ENCODE measurements at places on chromosomes 11 and 22.

GRCh38 chr11:112835591-112836255 lies 125.5 kb upstream of the NCAM1 start:
- no peak for DNase-seq

GRCh38 chr11:134579724-134580609 lies 167.9 kb upstream of the B3GAT1 start:
- DNase-seq = no peak

DNA sequence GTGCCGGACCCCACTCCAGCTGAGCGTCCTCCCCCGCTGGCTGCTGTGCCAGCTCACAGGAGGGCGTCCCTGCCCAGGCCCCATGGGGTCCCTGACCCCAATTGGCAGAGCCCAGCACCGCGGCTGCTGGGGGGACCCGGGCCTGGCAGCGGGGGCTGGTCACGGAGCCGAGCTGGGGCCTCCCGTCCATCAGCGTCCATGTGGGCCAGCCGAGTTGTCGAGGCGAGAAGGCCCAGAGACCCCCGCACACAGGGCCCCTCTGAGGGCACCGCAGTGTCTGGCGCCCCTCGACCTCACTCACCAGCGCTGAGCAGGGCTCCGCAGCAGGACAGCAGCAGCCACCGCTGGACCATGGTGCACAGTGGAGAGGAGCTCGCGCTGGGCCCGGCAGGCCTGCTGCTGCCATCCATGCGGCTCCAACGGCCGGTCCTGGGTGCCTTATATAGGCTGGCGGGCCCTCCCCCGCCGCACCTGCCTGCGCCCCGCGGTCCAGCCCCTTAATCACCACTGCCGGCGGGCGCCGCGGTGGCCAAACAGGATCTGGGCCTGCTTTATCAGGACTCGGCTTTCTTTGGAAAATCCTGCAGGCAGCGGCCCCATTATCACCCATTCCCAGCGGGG lies at the start of gene MUC6:
Gene MUC6, minus strand, starts transcription at position 416 of the 621 bp plus-strand sequence. Its CDS starts 63 bp downstream, at position 353.
- no peak for DNase-seq

- no peak for DNase-seq
Measured at GRCh38 chr11:89463266-89463780, 27.9 kb downstream of the NOX4 start.

DNA sequence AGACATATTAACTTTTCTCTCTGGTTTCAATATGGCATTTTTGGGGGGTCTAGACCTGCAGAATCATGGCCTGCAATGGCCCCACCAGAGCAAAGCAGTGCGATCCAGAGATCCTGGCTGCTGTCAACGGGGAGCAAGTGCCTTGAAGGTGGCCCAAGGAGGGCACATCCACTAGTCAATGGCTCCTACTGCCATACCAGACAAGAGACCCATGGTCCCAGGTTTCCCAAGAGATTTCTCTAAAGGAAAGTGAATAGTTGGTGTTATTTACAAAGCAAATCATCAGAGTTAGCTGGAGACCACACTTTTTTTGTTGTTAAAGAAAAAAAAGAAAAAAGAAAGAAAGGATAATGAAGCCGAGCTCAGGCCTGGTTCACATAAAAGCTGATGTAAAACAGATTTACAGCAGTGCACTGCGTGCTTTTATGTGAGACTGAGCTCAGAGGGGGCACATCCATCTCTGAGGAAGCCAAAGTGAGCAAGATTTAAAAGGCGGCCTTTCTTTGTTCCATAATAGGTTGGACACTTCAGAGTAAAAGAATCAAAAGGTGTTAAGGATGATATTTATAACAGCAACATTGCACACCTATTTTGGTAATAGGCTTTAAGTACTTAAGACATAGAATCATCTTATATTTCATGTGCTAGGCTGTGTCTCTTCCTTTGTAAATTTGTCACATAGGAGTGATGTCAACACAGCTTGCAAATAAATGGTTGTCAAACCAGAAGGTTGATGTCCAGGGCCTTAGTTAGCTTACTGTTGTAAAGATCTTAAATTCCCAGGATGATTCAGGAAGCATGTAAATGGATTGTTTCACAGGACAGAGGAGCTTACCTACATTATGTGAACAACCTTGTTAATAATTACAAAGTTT lies 201.3 kb upstream of the NTM start:
- no peak for DNase-seq

DNA sequence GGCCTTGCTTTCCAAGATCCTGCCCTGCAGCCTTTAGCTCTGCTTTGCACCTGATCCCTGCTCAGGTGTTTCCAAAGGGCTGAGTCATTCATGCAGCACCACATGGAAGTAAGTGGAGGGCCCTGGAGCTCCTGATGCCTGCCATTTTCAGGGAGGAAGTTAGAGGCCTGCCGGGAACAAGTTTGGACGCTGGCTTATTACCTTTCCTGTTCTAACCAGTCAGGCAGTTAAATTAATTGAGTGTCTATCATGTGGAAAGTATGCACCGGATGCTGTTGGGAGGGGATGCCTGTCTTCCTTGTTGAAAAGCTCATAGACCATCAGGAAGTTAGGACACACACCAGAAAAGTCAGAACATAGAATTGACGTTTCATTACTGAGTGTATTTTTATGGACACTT lies 73.7 kb upstream of the PLET1 start:
- DNase-seq = no peak

DNA sequence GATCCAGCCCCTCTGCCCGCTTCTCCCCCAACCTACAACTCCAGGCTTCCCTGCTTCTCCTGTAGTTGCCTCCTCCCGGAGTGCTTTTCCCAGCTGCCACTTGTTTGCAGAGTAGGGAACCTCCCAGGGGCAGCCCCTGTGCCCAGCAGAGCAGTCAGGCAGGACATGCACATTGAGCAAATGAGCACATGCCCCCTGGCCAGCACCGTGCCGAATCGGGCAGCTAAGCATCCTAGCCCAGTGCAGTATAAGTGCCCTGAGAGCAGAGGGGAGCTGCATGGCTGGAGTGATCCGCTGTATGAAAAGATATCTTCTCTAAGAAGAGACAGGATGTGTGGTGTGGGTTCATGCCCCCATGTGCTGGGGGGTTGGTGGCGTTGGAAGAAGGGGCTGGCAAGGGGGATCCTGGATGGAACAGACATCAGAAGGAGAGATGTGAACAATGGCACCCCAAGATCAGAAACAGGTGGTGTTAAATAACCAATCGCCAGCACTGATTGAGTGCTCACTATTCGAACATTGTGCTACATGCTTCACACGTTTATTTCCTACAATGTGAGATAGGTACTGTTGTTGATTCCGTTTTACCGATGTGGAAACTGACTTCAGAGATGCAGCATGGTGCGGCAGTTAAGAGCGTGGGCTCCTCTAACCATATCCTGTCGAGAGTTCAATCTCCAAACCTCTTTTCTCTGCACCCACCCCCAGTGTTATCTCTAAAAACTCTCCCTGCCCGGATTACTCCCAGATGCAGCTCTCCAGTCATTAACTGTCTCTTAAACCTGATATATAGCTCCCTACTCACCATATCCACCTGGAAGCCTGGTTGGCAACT lies 1.2 kb downstream of the AIP start:
- DNase-seq = no peak

- peak; percentile 27 for DNase-seq
Measured at GRCh38 chr22:26535603-26535908, 23.3 kb upstream of the TFIP11 start.

DNA sequence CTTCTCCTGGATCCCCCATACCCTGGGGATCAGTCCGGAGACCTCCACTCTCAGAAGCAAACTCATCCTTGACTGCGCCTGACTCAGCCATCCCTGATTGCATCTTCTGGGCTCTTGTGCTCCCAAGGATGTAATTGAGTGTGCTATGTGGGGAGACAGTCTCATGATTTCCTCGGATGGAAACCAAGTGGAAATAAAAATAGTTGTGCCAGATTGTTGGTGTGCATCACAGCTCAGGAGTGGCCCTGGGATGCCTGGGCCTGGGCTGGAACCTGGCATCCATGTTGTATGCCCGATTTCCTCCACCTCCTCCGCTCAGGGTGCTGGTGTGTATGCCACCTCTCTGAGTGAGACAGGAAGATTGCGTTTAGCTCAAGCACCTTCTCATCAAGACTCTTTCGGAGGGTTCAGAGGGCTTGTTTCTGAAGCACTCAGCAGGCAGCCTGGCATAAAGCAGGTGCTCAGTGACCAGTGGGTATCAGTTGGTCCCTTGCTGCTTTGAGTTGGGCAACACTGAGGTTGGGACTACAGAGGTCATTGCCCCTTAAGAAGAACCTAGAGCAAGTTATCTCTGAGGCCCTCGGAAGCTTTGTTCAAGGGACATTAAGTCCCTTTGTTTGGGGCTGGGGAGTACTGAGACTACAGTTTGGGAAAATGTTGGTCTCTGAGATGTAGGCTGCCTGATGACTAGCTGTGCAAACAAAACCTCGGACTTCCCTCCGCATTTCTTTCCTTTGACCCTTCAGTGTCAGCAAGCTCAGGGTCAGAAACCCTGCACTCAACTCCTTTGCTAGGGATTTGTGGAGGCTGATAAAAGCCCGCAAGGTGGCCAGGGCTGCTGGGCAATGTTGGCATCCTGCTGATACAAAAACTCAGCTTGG lies 24.8 kb upstream of the MICAL2 start:
- DNase-seq = no peak

DNA sequence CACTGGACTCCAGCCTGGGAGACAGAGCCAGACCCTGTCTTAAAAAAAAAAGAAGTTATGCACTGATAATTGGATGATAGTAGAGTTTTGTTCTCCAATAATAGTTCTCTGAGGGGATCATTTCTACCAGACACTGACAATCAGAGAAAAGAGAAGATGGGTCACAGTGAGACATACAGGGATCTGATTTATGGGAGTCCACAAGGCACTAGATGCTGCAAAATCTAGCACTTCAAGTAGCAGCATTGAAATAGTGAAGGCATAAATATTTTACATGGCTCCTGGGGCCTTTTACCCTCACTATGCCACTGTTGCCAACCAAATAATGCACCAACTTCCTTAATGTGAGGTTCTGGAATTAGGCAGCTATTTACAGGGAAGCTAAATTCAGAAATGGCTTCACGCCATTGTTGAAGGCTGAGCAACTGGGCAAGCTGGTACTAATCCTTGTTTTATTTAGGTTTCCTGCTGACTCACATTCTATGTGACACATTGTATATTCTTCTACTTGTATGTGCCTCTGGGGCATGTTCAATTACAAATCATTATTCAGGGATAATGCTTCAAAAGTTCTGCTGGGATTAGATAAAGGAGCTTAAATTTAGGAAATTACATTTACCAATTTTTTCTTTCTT lies 38.2 kb upstream of the ABTB2 start:
- DNase-seq = no peak

GRCh38 chr11:90558328-90558865 lies 335.5 kb upstream of the CHORDC1 start:
- no peak for DNase-seq
